ENCODE measurements at places on chromosomes 7 and 10. TPM values are rescaled to one million over a fixed set of nuclear protein-coding genes. Genes with fewer than 3 reads are reported as not detected.

SCIN gene
- polyA plus RNA-seq, result not detected

NKX2-3 gene
- polyA plus RNA-seq, result not detected

CRHR2 gene
- polyA plus RNA-seq, result 0.80 TPM

AKR1C4 gene
- polyA plus RNA-seq, result not detected

SCART1 gene
- 0.46 TPM for polyA plus RNA-seq

CXCL12 gene
- polyA plus RNA-seq, result 56.4 TPM

OR2A42 gene
- polyA plus RNA-seq, result not detected

CYP2C8 gene
- 0.06 TPM for polyA plus RNA-seq

CTBP2 gene
- polyA plus RNA-seq, result 10.1 TPM

WEE2 gene
- not detected for polyA plus RNA-seq

Measured in heart left ventricle (tissue), 16 donors.